ENCODE measurements at places on chromosomes 6 and 20. TPM values are rescaled to one million over a fixed set of nuclear protein-coding genes. Genes with fewer than 3 reads are reported as not detected.

The PDE7B gene
- not detected for total RNA-seq

The ZNF334 gene
- total RNA-seq, result 0.58 TPM

The SMOC2 gene
- total RNA-seq, result not detected

The F13A1 gene
- not detected for total RNA-seq

DNA sequence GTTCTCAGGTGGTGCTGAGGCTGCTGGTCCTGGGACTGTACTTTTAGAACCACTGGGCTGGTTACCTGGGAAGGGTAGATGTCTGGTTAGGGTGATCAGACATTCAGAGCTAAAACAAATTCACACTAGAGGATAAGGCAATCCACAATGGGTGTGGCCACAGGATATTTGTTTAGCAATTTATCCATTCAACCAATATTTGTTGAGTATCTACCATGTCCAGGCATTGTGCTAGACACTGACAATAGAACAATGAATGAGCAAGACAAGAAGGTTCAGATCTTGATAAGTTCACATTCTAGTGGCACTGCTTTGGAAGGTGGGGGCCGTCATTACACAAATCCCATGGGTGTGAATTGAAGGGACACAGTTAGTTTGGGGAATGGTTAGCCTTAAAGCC lies 131.7 kb downstream of the BCAS1 start:
- no peaks in the 10 kb centered on the region for H3K36me3 ChIP-seq
- no peaks in the 10 kb centered on the region for H3K27me3 ChIP-seq
- DNase-seq, result peak; percentile 67

DNA sequence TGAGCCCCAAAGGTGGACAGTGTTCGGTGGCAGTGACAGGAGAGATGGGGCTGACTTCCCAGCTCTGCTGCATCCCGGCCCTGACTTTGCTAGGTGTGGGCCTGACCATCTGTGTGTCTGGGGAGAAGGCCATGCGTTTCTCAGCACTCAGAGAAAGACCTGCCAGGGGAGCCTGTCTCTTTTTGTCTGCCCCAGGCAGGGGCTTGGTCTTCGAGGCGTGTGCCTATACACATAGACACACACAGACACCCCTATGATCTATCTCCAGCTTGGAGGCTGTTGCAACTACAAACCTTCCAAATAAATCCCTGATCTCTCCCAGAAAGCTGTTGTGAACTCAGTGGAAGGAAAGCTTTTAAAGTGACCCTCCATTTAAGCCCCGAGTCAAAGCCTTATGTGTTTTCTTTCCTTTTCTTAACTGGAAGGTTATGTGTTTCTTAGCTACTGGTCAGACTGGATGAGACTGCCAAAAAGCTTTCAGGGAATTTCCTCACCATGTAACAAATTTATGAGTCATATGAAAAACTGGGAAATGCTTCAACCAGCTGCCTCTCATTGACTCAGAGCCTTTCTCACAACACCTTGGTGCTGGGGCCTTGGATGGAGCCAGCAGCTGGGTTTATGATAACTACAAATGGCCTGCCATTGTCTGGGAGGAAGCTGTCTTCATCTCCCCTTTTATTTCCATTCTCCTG lies 102.6 kb downstream of the CDC5L start:
- DNase-seq, result peak; percentile 96
- H3K27me3 ChIP-seq, result no peaks in the 10 kb centered on the region
- no peaks in the 10 kb centered on the region for H3K36me3 ChIP-seq

GRCh38 chr20:60313191-60313590 lies 355.0 kb downstream of the CDH26 start:
- no peak overlapping the region for H3K4me3 ChIP-seq
- H3K4me1 ChIP-seq, result no peaks in the 10 kb centered on the region
- H3K27ac ChIP-seq, result no peak overlapping the region
- no peaks in the 10 kb centered on the region for H3K27me3 ChIP-seq
- H3K36me3 ChIP-seq, result no peaks in the 10 kb centered on the region
- DNase-seq, result no peak

- no peaks in the 10 kb centered on the region for H3K36me3 ChIP-seq
- no peaks in the 10 kb centered on the region for H3K4me1 ChIP-seq
- no peak for DNase-seq
Observed at GRCh38 chr6:12977806-12978205, 261.2 kb downstream of the PHACTR1 start.

DNA sequence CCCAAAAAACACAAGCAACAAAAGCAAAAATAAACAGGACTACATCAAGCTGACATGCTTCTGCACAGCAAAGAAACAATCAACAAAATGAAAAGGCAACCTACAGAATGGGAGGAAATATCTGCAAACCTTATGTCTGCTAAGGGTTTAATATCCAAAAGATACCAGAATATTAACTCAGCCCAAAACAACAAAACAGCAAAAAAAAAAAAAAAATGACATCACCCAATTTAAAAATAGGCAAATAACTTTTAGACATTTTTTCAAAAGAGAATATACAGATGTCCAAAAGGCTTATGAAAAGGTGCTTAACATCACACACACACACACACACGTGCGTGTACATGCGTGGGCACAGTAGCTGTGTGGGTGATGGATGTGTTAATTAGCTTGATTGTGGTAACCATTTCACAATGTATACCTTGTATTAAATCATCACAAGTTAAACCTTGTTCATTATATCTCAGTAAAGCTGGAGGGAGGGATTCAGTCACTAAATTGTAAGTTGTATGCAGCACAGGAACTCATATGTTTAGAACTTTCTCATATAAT lies 52.4 kb downstream of the QKI start:
- DNase-seq, result no peak
- no peak overlapping the region for H3K4me3 ChIP-seq
- no peak overlapping the region for H3K27ac ChIP-seq
- H3K4me1 ChIP-seq, result no peaks in the 10 kb centered on the region
- H3K36me3 ChIP-seq, result no peaks in the 10 kb centered on the region

DNA sequence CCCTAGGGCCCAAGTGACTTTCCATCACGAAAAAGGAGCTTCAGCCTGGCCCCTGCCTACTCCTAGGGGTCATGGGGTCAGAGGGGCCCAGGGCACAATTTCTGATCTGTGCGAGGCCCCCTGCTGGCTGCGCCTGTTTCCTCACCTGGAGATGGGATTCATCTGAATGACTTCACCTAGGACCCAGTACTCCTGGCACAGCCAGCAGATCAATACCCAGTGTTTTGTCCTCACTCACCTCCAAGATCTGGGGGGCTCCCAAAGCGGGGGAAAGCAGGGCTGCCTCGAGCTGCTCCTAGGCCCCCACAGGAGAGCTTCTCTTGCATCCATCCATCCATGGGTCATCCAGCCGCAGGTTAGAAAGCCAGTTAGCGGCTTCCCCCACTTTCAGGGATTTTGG lies 33.8 kb downstream of the CD40 start:
- peak; percentile 21 for DNase-seq
- no peaks in the 10 kb centered on the region for H3K4me1 ChIP-seq
- H3K4me3 ChIP-seq, result no peak overlapping the region
- no peak overlapping the region for H3K27ac ChIP-seq
- peaks cover 21% of the 10 kb centered on the region for H3K27me3 ChIP-seq

GRCh38 chr6:93165850-93166430 lies 253.4 kb downstream of the EPHA7 start:
- no peak overlapping the region for H3K4me3 ChIP-seq
- DNase-seq, result no peak
- H3K4me1 ChIP-seq, result no peaks in the 10 kb centered on the region
- no peaks in the 10 kb centered on the region for H3K27me3 ChIP-seq

- H3K4me1 ChIP-seq, result peaks cover 20% of the 10 kb centered on the region
- H3K36me3 ChIP-seq, result no peaks in the 10 kb centered on the region
- no peak overlapping the region for H3K27ac ChIP-seq
- H3K4me3 ChIP-seq, result no peak overlapping the region
- DNase-seq, result no peak
Observed at GRCh38 chr6:5087389-5087788, 2.2 kb downstream of the PPP1R3G start.

DNA sequence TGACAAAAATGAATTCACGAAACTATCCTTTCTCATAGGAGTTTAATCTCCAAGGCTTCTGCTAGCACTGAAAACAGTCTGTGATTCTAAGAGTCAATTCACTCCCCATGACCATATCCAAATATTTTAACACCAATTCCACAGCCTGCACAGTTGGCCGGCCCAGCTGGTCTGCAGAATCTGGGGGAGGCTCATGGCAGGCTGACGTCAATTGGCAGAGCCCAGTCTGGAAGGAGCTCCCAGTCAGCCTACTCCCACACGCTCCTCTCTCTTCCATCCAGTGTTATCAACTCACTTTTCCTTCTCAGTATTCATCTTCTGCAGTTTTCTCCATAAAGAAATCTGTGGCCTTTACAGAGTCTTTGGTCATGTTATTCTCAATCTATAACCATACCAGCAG lies 111.0 kb downstream of the TBXT start:
- no peaks in the 10 kb centered on the region for H3K27me3 ChIP-seq
- no peak for DNase-seq
- H3K4me3 ChIP-seq, result no peak overlapping the region
- no peaks in the 10 kb centered on the region for H3K36me3 ChIP-seq
- no peak overlapping the region for H3K27ac ChIP-seq
